A549 treated with RU486 at 1 μM for 4 hours (cell line): ENCODE measurements at places on chromosomes 5 and 9. TPM values are rescaled to one million over a fixed set of nuclear protein-coding genes. Genes with fewer than 3 reads are reported as not detected.

JAK2 gene
- total RNA-seq = 1.2 to 3.6 TPM (median 2.6 TPM) in 5 replicates

GARIN3 gene
- total RNA-seq = not detected in 5 replicates

ADRB2 gene
- total RNA-seq = 0.51 to 0.86 TPM (median 0.67 TPM) in 5 replicates

PPIC gene
- 13.8 to 17.8 TPM (median 15.9 TPM) in 5 replicates for total RNA-seq

SMIM27 gene
- total RNA-seq = 11.5 to 15.6 TPM (median 14.5 TPM) in 5 replicates

C9orf153 gene
- total RNA-seq = 0.23 to 0.43 TPM in 2 of 5 replicates, not detected in the others

DDX4 gene
- not detected in 5 replicates for total RNA-seq
